ENCODE measurements at places on chromosomes 5 and 9.

GRCh38 chr5:138824924-138825863 is 49.9 kb downstream of the LRRTM2 start:
- peak; percentile 20 for DNase-seq

DNA sequence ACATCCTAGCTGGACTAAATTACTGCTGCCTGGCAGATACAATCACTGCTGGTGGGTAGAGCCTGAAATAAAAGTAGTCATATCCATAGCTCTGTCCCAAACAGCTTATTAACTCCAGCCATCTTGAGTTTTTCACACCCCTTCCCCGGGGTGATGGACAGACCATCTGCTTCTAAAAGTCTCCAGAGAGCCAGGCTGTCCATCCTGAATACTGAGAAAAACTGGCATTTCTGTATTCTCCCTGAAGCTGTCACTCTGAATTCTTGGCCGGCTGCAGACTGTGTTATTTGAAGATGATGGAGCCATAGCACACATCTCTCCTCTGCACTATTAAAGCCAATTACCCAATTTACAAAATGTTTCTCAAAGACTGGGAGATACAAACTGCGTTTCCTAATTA is 118.6 kb downstream of the GABBR2 start:
- DNase-seq: no peak

DNA sequence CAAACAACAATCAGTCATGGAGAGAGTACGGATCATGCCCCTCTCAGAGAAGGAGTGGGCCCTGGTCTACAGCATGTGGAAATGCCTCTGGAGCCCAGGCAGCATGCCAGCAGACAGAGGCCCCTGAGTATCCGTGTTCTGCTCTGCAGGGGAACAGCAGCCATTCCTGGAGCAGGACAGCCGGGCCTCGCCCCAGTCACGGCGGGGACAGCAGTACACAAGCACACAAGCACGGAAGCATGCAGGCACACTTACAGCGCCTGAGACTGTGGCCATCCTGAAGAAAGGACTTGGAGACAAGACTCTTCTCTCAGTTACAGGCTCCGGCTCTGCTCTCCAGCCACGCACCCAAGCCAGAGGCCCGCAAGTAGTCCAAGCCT is 102.6 kb upstream of the ALDH1B1 start:
- DNase-seq: no peak

DNA sequence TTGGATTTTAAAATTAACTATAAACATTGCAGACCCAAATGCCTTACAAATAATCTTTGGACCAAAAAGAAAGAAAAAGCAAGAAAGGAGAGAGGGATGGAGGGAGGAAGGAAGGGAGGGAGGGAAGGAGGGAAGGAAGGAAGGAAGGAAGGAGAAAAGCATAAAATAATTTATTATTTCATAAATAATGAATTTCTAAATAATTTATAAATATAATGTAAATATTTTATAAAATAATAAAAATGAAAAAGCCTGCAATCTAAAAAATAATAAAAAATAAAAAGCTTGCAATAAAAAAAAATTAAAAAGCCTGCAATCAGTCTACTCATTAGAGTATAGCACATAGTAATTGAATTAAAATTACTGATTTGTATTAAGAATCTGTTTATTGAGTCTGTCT is 614.3 kb downstream of the ISL1 start:
- DNase-seq: no peak

DNA sequence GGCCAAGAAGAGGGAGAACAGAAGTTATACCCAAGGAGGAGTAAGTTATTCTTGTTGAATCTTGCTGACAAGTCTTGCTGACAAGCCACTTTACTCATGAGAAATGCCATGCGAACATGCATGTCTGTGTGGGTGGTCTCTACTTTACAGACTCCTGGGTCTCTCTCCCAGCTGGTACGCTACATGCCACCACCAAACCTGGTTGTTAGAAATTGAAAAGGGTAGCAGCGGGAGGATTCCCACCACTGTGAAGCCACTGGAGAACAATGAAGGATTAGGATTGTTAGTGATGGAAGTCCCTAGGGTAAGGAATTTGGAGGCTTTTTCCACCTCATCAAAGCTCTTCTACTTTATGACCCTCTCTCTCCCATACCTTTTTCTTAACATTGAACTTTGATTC is 53.6 kb upstream of the GABRB2 start:
- no peak for DNase-seq

GRCh38 chr5:34657988-34658387 is 1.9 kb downstream of the RAI14 start:
- DNase-seq: no peak

DNA sequence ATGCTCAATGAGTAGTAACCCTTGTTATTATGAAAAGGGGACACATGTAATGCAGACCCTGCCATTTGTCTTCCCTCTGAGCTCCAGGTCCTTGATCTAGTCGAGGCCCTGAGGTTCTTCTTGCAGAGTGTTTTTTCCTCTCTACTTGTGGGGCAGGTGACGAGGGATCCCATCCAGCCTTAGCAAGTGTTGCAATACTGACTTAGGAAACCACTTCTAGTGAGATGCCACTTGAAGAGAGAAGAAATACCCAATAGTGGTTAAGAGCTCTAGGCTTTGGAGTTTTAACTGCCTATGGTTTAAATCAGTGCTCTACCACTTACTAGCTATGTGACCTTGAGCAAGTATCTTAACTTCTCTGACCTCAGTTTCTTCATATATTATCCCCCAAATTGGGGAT is 10.2 kb downstream of the PPARGC1B start:
- no peak for DNase-seq

DNA sequence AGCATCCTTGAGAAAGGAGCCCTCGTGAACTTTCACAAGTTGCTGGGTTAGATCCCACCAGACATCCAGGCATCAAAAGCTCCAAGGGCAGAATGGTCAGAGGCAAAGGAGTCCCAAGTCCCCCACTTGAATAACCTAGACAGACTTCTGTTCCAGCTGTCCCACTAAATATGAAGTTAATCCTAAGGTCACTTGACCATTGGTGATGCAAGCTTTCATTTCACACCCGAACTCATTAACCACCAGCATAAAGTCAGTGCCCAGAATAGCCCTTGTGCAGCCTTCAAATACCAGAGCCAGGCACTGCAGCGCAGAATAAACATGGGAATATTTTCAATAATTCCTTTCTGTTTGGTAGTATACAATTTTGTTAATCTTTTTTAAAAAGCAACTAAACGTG is 28.9 kb downstream of the OXCT1 start:
- no peak for DNase-seq

GRCh38 chr9:136326061-136326760 is 1.1 kb upstream of the GPSM1 start:
- DNase-seq: no peak

DNA sequence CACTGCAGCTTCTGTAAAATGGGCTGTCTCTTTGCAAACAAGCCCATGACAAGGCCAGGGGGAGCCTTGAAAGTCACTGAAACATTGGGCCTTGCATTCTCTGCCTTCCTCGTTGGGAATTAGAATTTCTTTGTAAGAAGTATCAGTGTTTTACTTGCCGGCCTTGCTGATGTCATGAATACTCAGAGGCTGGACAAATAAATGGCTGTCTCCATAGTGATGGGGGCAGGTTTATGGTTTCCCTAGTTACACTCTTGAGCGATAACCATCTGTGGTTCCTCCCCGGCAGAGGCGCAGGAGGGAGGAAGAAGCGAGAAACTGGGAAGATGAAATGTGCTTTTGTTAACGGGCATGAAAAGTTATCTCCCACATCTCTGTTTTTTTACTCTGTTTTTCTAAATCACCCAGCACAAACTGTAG is 272.7 kb upstream of the PANK3 start:
- no peak for DNase-seq

- no peak for DNase-seq
These were observed 1.6 kb downstream of the CARD19 start for GRCh38 chr9:93097511-93098201.

- DNase-seq: no peak
These were observed 5.1 kb upstream of the POU5F2 start for GRCh38 chr5:93746406-93747056.

DNA sequence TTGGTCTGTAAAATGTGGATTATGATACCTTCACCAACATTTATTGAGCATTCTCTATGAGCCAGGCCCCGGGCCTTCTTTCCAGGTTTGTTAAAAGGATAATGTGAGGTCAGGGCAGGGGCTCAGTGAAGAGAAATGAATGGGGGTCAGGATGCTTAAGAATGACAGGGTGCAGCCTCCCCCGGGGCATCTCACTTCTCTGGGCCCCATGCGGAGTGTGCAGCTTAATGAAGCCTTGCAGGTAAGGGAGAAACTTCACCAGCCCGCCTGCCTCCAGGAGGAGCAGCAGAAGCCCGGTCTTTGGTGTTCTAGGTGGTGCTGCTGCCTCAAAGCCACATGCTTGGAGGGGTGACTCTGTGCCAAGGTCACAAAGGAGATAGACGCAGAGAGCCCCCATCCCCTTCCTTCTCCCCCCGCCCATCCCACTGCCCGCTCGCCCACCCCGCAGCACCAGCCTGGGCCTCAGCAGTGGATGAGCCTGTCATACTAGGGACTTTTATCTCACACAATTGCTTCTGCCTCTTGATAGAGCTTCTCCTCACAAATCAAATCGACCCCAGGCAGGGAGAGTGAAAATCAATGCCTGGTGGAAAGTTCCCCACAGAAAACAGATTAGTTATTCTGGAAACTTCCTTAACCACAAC is 244.8 kb downstream of the PBX3 start:
- no peak for DNase-seq

DNA sequence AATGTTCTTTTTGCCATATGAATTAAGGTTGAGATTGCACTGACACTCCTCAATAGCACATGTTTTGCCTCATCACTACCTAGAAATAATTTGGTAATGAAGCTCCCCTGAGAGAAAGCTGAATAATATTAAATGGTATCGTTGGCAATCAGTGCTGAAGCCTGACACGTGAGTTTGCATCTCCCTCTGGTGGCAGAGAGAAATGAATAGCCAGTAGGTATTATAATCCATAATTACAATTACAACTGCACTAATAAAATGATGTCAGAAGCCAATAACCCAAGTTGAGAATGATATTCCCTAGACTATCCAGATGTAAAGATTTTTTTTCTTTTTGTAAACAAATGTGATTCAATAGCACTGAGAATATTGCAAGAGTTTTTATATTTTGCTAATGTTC is 700.3 kb downstream of the PTPRD start:
- no peak for DNase-seq

DNA sequence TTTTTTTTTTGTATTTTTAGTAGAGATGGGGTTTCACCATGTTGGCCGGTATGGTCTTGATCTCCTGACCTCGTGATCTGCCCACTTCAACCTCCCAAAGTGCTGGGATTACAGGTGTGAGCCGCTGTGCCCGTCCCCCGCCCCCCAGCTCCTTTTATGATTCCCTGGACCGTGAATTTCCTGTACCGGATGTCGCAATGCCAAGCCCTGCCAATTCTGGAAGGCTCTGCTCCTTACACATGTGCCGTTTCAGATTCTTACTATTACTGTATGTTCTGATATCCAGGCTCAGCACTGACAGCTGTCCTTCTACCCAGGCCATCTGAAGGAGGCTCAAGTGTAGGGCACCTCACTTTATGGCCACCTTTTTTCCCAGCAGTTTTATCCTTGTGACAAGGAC is 100.1 kb downstream of the PLCXD3 start:
- no peak for DNase-seq

GRCh38 chr5:16489322-16489791 is 23.8 kb upstream of the ZNF622 start:
- DNase-seq: no peak

DNA sequence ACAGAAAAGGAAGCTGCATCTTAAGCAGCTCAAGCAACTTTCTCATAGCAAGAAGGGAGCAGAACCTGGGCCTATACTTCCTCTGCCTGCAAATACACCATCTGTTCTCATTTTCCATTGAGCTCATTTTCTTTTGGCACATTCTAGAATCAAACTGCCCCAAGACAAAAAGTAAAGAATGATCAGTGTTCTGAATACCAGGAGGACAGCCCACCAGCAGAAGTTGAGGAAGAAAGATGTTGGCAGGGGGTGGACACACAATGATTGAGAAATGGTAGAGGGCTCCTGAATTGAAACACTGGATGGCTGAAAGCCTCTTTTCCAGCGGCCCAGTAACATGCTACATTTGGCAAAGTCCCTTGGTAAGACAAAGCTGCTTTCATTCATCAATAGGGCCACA is 171.8 kb downstream of the MED10 start:
- DNase-seq: no peak

DNA sequence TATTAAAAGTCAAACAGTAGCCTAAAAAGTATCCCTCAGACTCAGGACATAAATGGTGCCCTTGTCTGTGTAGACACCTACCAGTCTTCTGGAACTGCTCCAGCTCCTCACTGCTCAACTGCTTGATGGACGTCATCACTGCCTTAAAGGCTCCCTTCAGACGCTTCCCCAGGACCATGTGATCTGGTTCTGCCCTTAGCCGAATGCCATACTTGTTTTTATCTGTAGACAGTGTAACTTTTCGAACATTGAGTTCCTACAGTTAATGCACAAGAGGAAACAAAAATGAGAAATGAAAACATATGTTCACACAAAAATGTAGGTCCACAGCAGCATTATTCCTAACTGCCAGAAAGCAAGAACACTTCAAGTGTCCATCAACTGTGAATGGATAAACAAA is 46.2 kb downstream of the IARS1 start:
- no peak for DNase-seq

DNA sequence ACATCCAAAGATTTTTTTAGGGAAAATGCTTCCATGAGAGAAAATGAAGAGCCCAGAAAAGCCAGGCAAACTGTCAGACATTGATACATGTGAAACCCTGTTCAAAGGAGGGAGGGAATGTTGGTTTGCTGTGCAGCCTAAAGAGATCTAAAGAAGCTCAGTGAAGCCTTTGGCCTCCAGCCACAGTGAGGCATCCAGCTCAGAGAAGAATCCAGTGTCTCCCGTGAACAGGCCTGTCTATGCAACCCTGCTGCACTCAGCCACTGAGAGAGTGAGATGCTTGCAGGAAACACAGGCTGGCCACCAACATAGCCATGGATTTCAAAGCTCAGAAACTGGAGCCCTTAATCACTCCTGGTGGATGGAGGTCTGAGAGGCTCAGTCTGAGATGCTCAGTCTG is 171.4 kb upstream of the PLCXD3 start:
- no peak for DNase-seq

DNA sequence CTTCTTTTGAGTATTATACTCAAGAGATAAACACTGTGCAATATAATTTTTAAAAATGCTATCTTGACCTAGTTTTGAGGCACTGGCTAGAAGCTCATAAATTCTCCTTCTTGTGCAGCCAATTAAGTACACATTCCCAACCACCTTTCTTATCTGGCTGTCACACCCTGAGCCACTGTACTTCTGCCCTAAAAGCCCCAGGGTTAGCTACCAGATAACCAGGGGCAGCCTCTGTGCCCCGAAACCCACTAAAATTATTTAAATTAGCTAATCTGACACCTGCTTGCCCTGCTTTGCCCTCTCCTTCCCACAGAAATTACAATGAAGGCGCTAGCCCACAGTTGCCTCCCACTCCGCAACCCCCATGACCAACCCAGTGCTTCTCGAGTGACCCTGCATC is 597.3 kb upstream of the TYRP1 start:
- DNase-seq: no peak

DNA sequence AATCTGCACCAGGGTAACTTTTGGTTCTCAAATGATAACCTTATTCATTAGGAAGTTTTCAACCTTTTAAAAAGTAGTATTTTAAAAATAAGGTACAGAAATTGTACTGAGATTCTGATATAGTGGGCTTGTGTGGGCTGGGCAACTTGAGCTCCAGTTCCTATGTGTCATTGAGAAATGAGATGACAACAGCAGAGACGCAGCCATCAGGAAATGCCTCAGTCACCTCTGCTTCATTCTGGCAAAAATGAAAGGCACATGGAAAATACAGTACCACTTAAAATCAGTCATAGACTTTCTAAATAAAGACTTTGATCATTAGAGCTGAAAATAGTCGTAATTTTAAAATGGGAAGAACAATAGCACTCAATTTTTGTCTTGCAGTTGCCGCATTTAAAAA is 480.2 kb downstream of the PLK2 start:
- no peak for DNase-seq

- DNase-seq: no peak
These were observed 136.7 kb downstream of the EDIL3 start for GRCh38 chr5:84248013-84248412.
